ENCODE measurements at places on chromosomes 2 and 18. TPM values are rescaled to one million over a fixed set of nuclear protein-coding genes. Genes with fewer than 3 reads are reported as not detected.

DNA sequence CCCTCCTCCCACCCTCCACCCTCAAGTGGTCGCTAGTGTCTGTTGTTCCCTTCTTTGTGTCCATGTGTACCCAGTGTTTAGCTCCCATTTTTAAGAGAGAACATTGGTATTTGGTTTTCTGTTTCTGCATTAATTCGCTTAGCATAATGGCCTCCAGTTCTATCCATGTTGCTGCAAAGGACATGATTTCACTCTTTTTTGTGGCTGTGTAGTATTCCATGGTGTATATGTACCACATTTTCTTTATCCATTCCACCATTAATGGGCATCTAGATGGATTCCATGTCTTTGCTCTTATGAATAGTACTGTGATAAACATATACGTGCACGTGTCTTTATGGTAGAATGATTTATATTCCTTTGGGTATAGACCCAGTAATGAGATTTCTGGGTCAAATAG lies 42.9 kb downstream of the TSPYL6 start:
- no peak for DNase-seq

GRCh38 chr18:46332921-46333341 lies 228.7 kb downstream of the HAUS1 start:
- no peak for DNase-seq

DNA sequence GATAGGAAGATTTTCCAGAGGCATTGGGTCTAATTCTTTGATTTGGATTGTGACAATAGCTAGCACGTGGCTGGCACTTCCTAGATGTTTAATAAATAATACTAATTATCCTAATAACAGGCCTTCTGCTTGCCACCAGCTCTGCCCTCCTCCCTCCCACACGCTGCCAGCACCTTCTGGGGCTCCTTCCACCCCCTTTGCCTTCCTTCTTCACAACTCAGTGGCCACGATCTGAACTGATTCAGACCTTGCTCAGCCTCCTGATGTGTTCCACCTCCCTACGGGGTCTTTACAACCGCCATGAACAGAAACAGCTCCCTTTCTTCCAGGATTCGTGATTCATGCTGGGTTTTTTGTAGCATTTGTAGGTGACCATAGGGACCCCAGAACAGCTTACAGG lies 310.3 kb upstream of the HS6ST1 start:
- DNase-seq = no peak

- no peak for DNase-seq
Measured at GRCh38 chr18:23563377-23564043, 22.8 kb downstream of the NPC1 start.

DNA sequence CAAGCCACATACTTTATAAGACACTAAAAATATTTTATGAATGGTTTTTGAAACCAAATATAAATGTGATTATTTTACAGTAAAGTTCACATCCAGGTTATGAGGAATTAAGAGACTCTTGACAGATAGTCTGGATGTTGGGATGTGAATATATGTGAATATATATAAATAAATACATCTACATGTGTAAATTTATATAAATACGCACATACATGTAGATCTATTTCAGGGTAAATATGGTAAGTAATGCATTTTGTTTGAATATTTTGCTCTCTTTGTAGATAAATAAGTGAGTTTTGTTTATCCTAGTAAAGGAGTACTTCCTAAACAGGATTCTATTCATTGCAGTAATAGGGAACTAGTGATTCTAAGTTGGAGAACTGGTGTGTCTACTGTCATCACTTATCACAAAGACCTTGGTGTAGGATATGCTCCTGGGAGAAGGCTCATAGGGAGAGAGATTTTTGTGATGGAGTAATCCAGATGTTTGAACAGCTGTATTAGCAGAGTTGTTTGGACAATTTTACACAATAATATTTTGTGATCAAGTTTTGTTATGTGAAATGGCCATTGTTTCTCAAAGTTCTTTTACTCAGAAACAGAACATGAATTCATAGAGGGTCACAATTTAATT lies 60.2 kb upstream of the NT5C1B start:
- DNase-seq = no peak

GRCh38 chr18:10504723-10505122 lies 21.1 kb upstream of the NAPG start:
- DNase-seq = no peak

- DNase-seq = no peak
Measured at GRCh38 chr2:86697551-86698104, 22.5 kb upstream of the RMND5A start.

DNA sequence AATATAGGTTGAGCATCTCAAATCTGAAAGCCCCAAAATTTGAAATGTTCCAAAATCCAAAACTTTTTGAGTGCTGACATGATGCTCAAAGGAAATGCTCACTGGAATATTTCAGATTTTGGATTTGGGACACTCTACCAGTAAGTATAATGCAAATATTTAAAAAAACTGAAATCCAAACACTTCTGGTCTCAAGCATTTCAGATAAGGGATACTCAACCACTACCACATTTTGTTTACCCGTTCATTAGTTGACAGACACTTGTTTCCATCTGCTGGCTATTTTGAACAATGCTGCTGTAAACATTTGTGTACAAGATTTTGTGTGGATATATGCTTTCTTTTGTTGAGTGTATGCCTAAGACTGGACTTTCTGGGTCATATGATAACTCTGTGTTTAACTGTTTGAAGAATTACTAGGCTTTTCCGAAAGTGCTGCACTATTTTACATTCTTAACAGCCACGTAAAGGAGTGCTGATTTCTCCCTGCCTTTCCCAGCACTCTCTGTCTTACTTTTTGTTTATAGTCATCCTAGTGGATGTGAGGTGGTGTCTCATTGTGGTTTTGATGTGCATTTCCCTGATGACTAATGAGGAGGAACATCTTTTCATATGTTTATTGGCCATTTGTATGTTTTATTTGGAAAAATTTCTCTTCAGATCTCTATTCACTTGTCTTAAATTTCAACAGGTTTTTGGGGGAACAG lies 19.5 kb upstream of the DCDC2C start:
- DNase-seq = no peak

GRCh38 chr2:183348492-183348891 lies 224.2 kb downstream of the NUP35 start:
- DNase-seq = no peak

GRCh38 chr2:235358981-235359471 lies 134.8 kb upstream of the AGAP1 start:
- DNase-seq = no peak

DNA sequence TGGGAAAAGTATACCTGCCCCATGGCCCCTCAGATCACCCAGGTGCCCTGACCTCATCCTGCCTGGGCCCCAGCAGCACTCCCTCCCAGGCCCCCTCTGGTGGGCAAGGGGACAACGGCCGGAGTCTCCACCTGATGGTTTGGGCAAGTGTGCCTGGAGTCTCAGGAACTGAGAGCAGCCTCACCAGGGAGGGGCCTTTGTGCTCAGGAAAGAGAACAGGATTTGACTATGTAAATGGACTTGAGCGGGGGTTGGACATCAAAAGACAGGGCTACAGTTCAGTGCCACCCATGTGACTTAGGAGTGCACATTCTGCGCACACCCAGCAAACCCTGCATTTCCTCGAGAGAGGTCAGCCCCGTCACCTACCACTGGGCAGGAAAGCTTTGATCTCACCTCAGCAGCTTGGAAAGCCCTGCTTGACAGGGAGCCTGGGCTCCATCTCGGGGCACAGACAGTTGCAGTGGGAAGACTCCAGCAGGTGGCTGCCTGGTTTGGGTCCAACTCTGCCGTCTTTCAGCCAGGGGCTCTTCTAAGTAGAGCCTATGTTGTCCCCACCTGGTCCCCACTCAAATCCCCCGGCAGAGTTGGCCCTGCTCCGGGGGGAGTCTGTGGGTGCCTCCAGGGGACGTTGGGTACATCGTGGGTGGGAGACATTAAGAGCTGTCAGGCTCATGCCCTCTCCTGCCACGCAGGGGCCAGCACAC lies 3.3 kb downstream of the INPP5D start:
- no peak for DNase-seq

GRCh38 chr2:237889811-237890210 lies 30.4 kb downstream of the RAMP1 start:
- DNase-seq = no peak

- no peak for DNase-seq
Measured at GRCh38 chr2:179446476-179447141, 182.0 kb upstream of the SESTD1 start.

GRCh38 chr18:75810961-75811551 lies 383.6 kb upstream of the SMIM21 start:
- no peak for DNase-seq

GRCh38 chr2:98175811-98176210 lies 88.8 kb downstream of the VWA3B start:
- DNase-seq = no peak

GRCh38 chr2:112229348-112229747 lies 25.5 kb downstream of the ZC3H8 start:
- no peak for DNase-seq

DNA sequence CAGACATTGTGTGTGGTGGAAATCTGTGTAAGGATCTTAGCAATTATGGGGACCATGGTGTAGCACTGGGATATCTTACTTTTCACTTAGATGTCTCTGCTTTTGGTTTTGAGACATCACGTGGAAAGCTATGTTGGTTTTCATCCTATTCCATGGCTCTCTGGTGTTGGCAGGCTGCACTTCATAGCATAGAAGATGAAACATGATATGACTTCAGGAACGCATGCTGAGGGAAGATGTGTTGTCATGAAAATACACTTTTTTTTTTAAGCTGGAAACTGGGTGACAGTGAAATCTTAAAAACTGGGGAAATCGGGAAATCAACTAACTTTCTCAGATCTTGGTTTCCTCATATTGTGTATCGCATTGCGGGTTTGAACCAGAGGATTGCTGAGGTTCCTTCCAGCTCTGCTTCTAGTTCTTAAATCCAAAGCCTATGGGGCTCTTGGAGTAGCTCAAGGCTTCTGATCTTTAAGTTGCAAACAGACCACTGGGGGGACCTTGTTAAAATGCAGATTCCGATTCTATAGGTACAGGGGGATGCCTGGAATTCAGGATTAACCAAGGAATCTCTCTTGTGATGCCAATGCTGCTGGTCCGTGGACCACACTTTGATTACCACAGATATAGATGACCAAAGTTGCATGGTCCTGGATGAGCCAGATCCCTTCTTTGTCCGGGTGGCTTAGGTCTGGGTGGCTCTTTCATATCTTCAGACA lies 160.7 kb downstream of the SH3RF3 start:
- DNase-seq = no peak

DNA sequence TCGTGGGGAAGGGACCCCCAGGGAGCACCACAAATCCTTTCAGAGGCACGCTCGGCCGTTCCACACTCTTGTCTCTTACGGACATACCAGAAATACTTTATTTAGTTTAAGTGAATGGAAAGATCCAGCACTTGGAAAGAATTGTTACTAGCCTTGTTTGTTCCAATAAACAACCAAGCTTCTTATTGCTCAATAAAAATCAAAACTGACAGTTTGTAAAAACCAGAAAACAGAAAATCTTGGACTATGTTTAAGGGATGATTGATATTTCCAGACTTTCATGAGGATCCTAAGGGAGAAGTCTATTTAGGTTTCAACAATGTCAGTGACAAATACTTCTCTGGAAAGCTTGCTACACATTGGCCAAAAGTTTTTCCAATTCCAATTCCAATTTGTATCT lies 31.6 kb upstream of the CCBE1 start:
- no peak for DNase-seq

DNA sequence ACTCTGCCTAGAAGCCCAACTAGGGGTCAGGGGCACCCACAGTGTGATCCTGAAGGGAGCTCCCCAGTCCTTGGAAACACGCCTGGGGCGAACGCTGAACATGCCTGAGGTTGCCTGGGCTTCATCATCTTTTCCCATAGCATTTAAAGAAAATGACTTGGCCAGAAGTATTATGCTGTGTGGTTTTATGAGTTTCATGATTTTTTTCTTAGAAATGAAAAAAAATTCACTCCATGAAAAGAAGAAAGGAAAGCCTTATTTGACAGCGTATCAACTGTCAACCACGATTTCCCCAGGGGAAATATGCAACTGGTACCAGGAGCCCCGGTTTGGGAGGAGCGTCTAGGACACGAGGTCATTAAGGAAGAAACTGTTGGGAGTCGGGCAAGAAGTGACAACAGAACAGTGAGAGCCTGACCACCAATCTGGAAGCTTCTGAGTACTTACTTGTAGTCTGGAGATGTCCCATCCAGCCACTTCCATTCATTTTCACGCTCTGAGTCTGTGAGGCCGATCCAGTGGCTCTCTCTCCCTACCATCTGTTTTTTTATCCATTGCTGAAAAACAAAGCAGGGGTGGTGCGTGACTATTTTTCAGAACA lies 63.5 kb upstream of the THOC1 start:
- no peak for DNase-seq

DNA sequence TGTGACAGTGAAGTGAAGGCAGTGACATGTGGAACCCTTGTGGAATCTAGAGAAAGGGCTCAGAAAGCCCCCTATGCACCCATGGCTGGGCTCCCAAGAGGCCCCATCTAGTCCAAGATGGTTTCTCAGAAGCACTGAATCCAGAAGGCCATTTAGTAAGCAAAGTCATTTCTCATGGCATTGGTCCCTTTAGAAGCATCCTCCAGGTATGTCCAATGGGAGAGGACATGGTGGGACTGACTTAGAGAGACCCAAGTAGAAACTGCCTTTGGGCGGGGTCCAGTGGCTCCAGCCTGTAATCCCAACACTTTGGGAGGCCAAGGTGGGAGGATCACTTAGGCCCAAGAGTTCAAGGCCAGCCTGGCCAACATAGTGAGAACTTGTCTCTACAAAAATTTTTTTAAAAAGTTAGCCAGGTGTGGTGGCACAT lies 72.5 kb upstream of the RMDN2 start:
- DNase-seq = no peak

DNA sequence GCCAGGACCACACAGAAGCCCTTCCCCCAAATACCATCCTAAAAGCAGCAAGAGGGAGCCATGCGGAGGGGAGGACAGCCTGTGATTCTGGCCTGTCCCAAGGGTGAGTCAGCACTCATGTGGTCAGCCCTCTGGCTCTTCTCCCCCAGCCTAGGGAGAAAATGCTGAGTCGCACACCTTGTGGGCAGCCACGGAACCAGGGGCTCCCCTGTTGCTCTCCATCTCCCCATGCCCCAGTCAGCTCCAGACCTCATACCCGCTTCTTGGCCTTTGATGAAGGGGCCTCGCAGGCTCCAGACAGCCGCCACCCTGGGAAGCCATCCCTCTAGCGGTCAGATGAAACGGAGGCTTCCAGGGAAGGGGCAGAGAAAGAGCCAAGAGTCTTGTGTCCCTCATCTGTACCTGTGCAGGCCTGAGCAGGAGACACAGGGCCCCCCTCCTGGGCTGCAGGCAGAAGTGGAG lies 181.3 kb upstream of the SIX2 start:
- DNase-seq = no peak

PSMD14 gene
- 58.2 TPM for total RNA-seq

SCN3A gene
- total RNA-seq = 4.7 TPM

CASP10 gene
- total RNA-seq = 9.0 TPM

RFTN2 gene
- total RNA-seq = 5.4 TPM

GAL3ST2 gene
- total RNA-seq = 0.51 TPM

GALNT3 gene
- total RNA-seq = 18.4 TPM

C2orf80 gene
- total RNA-seq = not detected

CCDC74A gene
- total RNA-seq = 11.8 TPM

MPV17 gene
- total RNA-seq = 60.4 TPM

MAP3K19 gene
- not detected for total RNA-seq

THADA gene
- 39.4 TPM for total RNA-seq

ASB3 gene
- total RNA-seq = 31.4 TPM

DYNAP gene
- not detected for total RNA-seq
